SHP77 (cell line): ENCODE measurements at places on chromosomes 7 and 10.

DNA sequence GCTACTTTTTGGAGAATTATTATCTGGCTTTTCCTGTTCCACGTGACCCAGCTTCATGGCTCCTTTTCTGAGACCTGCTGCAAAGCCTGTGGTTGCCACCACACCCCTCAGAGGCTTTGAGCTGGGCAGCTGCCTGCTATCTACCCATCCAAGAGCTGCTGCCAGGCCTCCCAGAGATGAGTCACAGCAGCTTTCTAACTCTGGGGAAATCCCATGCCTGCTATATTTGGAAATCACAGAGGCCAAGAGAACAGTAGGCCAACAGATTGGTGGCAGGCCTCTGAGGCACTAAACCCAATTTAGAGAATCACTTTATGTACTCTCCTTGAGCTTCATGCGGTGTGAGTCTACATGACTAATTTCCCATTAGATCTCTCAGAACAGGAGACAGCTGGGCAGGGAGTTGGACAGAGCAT, 35.2 kb downstream of the SGCE start:
- DNase-seq = peak; percentile 89

GRCh38 chr7:41584746-41585145, 118.1 kb downstream of the INHBA start:
- DNase-seq = no peak

DNA sequence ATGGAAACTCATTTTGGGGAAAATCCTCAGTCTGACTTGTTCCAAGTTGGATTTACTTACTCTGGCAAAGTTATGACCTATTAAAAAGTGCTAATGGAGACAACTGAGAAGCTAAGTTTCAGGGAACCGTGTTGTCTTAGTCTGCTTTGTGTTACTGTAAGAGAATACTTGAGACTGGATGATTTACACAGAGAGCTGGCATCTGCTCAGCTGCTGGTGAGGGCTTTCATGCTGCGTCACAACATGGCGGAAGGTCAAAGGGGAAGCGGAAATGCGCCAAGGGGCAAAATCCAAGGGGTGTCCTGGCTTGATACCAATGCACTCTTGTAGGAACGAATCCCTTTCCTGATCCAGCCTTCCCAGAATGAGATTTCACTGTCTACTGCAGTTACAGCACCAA, 46.4 kb downstream of the MTURN start:
- DNase-seq = no peak

- no peak for DNase-seq
These were observed 11.5 kb downstream of the ELFN1 start for GRCh38 chr7:1681581-1681980.

DNA sequence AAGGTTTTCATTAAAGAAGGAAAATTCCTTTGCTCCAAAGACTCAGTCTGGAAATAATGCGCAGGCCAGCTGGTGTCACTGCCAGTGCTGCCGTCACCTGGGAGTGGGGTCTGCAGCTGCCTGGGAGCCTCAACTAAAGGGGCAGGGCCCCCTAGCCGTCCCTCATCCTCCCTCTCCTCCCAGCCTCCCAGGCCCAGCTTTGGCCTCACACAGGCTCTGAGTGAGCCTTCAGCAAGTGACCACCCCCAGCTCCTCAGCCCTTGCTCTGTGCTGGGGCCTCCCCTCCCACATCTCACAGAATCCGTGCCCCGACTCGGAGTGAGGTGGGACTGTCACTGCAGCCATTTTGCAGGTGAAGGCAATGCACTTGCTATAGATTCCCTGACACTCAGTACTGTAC, 11.1 kb upstream of the RET start:
- no peak for DNase-seq

DNA sequence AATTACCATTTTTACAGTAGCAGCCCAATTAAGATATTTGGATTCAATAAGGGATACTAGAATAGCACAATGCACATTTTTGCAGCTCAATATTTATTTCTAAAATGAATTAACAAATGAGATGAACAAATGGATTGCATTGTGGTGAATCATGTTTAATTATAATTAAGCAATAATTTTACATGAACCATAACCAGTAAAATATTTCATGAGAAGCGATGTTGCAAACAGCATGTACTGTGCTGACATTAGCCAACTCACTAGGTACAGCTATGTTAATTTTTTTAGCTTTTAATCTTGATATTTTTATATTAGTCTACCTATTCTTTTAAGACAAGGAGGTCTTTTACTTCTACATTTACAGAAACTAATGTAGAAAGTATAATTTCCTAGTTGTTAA, 399.1 kb upstream of the AKR1E2 start:
- DNase-seq = no peak

GRCh38 chr7:92797284-92797683, 39.1 kb downstream of the CDK6 start:
- no peak for DNase-seq

DNA sequence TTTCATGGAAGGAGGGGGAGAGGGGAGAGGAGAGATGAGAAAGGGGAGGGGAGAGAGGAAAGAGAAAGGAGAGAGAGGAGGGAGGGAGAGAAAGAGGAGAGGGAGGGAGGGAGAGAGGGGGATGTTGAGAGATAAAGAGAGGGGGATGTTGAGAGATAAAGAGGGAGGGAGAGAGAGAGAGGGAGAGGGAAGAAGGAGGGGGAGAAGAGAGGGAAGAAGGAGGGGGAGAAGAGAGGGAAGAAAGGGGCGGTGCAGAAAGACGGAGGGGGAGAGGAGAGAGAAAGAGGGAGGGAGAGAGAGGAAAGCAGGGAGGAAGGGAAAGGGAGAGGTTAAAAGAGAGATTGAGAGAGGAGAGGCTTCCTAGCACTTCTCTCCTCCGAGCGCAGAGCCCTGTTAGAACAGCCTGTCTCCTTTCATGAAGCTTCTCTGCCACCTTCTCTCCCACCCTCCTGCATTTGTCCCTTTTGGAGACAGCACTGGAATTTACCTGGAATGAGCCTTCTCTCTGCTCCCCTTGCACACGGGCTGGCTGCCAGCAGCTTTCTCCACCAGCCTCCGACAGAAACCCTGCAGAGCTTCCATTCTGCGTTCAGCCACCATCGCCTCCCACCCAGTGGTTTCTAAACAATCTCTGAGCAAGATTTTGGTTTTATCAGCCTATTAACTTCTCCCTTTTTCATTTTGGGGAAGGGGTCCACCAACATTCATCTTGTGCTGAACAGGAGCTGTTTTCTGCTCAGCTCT, 74.0 kb upstream of the CARD11 start:
- no peak for DNase-seq

DNA sequence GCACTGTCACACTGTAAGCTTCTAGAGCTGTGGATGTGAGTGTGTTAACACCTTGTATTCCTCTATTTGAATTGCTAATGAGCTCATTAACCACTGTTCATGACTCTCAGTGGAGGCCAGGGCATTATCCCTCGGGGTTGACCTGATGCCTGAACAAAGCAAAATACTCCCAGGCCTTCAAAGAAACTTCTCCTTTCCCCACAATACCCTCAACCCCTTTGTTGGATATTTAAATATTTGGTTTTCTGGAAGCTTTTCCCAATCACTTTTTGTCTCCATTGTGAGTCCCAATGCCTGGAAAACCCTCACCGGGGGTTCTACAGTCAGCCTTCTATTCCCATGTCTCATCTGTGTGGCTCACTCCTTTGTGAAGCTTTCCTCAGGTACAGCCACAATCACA, 780.1 kb downstream of the PHTF2 start:
- no peak for DNase-seq

GRCh38 chr10:126561921-126562680, 108.4 kb downstream of the C10orf90 start:
- no peak for DNase-seq

- DNase-seq = no peak
These were observed 22.2 kb upstream of the CPXM2 start for GRCh38 chr10:123913688-123914268.

GRCh38 chr10:47206449-47207280, 93.3 kb upstream of the GDF10 start:
- no peak for DNase-seq

GRCh38 chr10:79111846-79112614, 43.3 kb downstream of the ZMIZ1 start:
- DNase-seq = no peak

DNA sequence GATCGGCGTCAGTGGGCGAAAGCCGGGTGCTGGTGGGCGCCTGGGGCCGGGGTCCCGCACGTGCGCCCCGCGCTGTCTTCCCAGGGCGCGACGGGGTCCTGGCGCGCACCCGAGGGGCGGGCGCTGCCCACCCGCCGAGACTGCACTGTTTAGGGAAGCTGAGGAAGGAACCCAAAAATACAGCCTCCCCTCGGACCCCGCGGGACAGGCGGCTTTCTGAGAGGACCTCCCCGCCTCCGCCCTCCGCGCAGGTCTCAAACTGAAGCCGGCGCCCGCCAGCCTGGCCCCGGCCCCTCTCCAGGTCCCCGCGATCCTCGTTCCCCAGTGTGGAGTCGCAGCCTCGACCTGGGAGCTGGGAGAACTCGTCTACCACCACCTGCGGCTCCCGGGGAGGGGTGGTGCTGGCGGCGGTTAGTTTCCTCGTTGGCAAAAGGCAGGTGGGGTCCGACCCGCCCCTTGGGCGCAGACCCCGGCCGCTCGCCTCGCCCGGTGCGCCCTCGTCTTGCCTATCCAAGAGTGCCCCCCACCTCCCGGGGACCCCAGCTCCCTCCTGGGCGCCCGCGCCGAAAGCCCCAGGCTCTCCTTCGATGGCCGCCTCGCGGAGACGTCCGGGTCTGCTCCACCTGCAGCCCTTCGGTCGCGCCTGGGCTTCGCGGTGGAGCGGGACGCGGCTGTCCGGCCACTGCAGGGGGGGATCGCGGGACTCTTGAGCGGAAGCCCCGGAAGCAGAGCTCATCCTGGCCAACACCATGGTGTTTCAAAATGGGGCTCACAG, 1.1 kb downstream of the EGFR start:
- DNase-seq = no peak

DNA sequence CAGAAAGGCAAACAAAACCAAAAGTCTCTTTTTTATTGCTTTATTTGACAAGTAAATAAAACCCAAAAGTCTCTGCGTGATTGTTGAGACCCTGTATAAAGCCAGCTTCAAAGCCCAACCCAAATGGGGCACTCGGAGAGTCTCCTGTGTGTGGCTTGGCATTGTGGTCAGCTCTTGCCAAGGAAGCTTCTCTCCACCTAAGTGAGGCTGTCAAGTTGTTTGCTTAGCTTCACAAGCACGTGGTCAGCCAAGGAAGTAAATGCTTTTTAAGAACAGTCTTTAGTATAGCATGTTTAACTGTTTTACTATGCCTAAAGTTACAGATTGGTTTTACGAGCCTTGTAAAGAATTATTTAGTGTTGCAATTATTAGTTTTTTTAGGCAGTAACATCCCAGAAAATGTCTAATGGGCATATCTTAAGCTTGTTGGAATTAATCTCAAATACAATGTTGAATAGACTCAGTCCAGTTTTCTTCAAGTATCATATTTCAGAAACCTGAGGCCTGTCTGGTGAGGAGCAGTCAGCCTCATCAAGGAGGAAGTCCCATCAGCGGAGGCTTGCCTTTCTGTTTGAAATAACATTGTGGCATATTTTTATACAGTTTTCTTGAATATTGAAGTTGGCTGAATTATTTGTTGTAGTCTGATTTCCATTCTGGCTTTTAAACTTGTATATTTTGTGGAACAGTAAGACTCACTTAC, 144.3 kb downstream of the ANKRD30A start:
- DNase-seq = no peak

GRCh38 chr10:102146971-102147428, 5.2 kb upstream of the NOLC1 start:
- no peak for DNase-seq

- DNase-seq = no peak
These were observed 1.6 kb downstream of the SUV39H2 start for GRCh38 chr10:14880229-14880628.

- no peak for DNase-seq
These were observed 1.1 kb upstream of the HOXA13 start for GRCh38 chr7:27200761-27201579.

GRCh38 chr7:116687801-116688201, 15.8 kb downstream of the MET start:
- no peak for DNase-seq

GRCh38 chr10:61329854-61330253, 123.3 kb downstream of the TMEM26 start:
- no peak for DNase-seq

- DNase-seq = no peak
These were observed 30.3 kb upstream of the CAMK1D start for GRCh38 chr10:12319076-12319475.

GRCh38 chr10:124482236-124482800, 20.7 kb downstream of the LHPP start:
- DNase-seq = no peak

GRCh38 chr7:155710031-155710430, 65.6 kb downstream of the RBM33 start:
- DNase-seq = no peak

GRCh38 chr7:135560631-135561030, 2.9 kb downstream of the NUP205 start:
- DNase-seq = no peak

DNA sequence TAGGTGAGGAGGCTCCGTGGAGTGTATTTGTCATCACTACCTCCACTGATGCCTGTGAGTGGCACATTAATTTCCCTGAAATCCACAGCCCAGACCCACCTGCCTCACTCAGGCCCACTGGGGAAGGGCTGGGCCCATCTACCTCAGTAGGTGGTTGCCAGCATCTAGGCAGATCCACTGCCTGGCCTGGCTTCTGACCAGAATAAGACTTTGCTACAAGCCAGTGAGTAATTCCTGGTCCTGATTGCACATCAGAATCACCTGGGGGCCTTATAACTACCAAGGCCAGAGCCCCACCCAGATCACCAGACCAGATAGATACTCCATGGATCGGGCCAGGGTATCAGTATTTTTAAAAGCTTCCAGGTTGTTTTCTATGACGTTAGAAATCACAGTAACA, 37.5 kb upstream of the PLEKHA1 start:
- no peak for DNase-seq

DNA sequence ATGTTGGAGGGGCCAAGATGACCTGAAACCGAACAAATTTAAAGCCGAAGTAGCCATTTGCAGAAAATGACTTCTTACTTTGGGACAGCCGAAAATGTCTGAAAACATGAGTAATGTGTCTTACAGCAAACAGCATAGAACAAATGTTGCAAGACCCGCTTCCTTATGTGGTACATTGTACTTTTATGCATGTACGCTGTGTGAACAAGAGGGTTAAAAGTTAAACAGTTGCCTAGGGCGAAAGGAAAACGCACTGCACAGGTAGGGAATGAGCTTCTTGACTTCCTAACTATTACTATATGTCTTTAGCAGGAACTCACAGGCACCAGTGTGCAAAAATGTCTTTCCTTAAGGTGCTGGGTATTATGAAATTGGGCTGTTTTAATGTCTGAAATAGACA, 303.5 kb upstream of the MGMT start:
- DNase-seq = no peak

- no peak for DNase-seq
These were observed 46.2 kb downstream of the ZNF438 start for GRCh38 chr10:30985512-30985911.

- no peak for DNase-seq
These were observed 19.6 kb downstream of the ABI1 start for GRCh38 chr10:26840938-26841732.

GRCh38 chr7:94146408-94146807, 142.3 kb upstream of the BET1 start:
- DNase-seq = no peak
